ENCODE measurements at places on chromosomes 11 and 22.
A peak's percentile ranks its signal among the peaks of the same experiment; 100 is the strongest.

GRCh38 chr11:119721129-119722120 lies 7.6 kb downstream of the NECTIN1 start:
- no peak for DNase-seq

DNA sequence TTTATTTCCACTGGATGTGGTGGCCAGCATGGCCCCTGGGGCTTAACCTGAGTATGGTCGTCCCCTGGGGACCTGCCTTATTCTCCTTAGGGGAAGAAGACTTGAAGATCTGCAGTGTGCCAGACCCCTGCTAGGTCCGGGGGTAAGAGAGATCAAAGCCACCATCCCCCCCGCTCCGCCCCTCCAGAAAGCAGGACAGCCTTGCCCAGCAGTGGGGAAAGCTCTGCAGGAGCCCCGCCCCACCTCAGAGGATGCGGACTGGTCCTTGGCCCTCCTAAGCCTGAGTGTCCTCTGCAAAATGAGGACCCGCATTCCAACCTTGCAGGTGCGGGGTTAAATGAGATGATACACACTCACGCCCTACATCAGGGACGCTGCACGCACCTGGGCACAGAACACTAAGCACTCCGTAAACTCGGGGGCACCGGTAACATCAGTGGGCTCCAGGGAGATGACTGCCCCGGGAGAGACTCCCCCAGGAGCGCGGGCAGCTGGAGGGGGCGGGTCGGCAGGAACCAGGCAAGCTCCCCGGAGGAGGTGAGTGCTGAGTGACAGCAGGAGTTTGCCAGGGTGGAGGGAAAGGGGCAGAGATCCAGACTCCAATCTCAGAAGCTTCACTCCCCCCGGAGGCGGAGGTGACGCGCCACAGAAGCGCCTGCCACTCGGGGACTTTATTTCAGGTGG lies 564 bp upstream of the ANO1 start:
- DNase-seq = no peak

DNA sequence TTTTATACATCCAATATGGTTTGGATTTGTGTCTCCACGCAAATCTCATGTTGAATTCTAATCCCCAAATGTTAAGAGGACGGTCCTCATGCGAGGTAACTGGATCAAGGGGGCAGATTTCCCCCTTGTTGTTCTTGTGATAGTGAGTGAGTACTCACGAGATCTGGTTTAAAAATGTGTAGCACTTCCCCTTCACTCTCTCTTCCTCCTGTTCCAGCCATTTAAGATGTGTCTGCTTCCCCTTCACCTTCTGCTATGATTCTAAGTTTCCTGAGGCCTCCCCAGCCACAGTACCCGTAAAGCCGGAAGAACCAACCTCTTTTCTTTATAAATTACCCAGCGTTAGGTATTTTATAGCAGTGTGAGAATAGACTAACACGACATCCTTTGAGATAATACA lies 98.6 kb downstream of the TTC28 start:
- no peak for DNase-seq

DNA sequence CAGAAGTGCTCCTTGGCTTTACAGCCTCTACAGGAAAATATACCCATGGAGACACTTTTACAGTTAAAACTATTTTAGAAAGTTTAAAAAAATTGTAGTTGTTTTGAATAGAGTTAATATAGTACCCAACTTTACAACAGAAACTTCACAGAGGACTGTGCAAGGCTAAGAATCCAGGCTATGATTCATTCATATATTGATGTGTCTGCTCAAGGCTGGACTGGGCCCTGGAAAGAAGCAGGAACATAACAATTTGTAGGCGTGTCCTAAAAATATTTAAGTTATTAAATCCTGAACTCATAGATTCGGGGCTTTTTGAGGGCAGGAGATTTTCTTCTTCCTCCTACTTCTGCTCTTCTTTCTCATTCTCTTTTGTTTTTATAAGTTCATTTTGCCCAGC lies 291.5 kb upstream of the CCDC179 start:
- DNase-seq = no peak

- DNase-seq = no peak
Measured at GRCh38 chr11:74633406-74634393, 41.3 kb downstream of the POLD3 start.

DNA sequence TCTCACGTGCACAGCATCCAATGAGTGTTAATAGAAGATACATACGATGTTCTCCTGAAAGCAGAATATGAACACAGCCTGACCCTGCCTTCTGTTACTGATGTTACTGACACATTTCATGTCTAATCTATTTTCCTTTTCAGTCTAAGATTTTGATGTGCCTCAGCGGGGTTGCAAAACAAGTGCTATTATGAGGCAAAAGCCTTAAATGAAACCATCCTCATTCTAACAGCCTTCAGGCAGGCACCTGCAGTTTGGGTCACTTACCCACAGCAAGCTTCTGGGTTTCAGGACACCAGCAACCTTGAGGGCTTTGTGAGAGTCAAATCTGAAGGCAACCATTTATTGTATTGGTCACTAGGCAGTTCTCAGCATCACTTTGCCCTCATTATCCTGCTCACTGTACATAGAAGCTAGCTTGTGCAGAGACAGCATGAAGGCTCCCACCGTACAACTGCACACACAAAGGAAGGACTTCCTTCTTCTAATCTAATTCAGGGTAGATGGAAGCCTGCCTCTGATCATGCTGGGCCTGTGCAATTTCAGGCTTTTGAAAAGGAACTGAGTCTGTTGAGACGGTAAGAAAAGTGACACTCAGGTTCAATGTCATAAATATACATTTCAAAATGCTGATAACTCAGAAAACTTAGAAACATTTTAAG lies 183.2 kb upstream of the PITPNB start:
- no peak for DNase-seq

DNA sequence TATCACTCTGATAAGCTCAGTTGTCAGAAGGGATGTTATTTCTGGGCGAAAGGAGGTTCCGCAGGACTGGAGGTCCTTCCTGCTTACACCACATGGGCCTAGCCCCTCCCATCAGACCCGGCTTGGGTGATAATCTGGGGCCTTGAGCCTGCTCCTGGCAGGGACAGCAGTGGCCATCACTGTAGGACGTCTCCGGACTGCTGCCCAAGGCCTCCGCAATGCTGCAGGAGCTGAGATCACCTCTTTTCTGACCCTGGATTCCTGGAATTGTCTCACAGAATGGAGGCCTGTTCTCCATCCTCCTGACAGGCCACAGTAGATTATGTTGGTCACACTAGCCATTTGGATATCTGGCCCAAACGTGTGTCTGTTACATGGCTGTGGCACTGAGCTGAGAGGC lies 9.2 kb upstream of the BIK start:
- DNase-seq = no peak

- DNase-seq = no peak
Measured at GRCh38 chr11:92830377-92831155, 138.9 kb upstream of the MTNR1B start.

GRCh38 chr11:118102721-118103261 lies 16.0 kb upstream of the SMIM35 start:
- DNase-seq = no peak

- DNase-seq = no peak
Measured at GRCh38 chr11:66883016-66883965, 26.4 kb downstream of the LRFN4 start.

GRCh38 chr11:48031602-48032001 lies 51.2 kb downstream of the PTPRJ start:
- DNase-seq = no peak

DNA sequence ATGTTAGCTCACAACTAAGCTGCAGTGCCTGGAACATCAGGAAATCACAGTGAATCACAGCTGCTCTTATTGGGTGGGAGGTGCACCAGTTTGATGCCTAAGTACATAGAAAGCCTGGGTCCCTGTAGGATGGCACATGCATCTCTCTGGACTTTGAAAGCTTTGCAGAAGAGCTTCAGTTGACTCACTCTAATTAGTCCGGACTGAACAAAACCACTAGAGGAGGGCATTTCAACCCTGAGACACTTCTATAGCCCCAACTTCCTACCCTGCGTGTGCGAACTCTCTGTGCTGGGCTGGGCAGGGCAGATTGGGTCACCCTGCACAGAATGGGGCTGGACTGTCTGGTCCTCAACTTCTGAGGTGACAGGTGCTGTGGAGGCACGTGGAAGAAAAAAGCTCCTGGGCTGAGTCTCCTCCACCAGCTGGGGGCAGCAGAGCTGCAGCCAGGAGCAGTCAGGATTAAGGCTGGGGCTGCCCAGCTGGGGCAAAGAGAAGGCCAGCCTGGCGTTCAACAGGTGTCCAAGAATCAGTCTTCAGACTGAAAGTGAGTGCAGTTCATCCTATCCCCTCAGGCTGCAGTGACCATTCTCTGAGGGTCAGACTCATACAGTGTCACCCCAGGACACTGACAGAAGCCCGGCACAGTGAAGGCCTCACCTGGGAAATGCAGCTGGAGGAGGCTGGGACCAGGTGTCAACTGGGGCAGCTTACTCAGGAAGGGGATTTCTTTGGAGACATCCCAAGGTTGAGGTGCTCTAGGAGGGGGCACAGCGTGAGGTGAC lies 22.1 kb downstream of the GGTLC2 start:
- no peak for DNase-seq

GRCh38 chr11:46367244-46367915 lies 14.1 kb upstream of the MDK start:
- no peak for DNase-seq

- no peak for DNase-seq
Measured at GRCh38 chr11:30983143-30983542, 386.4 kb downstream of the DCDC1 start.

GRCh38 chr22:41252365-41252764 lies 11.6 kb upstream of the CHADL start:
- no peak for DNase-seq

DNA sequence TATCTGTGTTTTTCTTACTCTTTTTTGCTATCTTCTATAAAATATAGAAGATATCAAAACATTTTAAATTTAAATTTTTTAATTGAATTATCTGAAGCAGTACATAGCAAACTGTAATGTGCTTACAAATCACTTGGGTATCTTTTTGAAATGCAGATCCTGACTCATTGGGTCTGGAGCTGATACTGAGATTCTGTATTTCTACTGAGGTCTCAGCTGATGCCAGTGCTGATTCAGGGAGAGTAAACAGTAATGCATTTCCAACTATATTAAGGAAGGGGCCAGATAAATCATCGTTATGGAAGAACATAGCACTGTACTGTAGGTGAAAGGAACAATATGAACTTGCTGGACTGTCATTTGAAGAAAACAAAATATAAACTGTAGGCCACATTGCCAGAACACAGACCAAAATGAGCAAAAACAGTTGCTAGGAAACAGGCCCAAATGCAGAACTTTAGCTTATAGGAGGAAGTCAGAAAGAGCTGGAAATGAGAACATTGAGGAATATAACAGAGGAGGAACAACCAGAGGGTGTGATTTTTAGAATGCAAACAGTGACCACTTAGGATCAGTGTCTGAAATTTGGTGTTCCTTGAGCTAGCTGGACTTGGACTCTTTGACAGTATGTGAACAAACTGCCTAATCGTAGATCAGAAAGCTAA lies 3.3 kb downstream of the ARL14EP start:
- DNase-seq = no peak

DNA sequence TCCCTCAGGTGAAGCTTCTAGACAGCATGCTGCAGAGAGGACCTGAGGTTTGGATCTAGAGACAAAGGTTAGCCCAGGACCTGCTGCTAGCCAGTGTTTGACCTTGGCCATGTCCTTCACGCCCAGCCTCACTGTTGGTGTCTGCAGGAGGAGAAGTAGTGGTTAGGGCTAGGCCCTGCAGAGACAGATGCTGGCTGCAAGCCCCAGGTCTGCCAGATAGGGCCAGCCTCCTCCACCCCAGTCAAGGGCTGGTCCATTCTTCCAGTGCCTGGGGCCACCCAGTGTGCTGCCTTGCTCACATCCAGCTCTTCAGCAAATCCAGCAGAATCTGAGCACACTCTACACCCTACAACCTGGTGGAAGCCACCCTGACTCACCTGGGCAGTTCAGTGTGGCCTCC lies 21.5 kb upstream of the MIEF1 start:
- no peak for DNase-seq

GRCh38 chr11:118436639-118437207 lies 431 bp downstream of the KMT2A start:
- DNase-seq = no peak

DNA sequence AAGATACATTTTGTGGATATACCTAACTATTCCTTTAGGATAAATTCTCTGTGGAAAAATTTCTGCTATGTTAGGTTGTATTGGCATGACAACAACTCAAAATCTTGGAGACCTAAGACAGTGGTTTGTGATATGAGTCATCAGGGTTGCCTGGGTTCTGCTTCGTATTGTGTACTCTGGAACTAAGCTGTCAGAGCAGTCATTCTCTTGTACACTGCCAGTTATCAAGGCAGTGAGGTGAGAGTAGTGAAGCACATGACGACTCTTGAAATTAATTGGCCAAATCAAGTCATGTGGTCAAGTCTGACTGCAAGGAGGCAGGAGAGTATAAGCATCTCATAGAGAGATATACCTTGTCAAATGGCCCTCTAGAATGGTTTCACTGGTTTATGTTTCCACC lies 104.4 kb downstream of the FANCF start:
- DNase-seq = no peak

DNA sequence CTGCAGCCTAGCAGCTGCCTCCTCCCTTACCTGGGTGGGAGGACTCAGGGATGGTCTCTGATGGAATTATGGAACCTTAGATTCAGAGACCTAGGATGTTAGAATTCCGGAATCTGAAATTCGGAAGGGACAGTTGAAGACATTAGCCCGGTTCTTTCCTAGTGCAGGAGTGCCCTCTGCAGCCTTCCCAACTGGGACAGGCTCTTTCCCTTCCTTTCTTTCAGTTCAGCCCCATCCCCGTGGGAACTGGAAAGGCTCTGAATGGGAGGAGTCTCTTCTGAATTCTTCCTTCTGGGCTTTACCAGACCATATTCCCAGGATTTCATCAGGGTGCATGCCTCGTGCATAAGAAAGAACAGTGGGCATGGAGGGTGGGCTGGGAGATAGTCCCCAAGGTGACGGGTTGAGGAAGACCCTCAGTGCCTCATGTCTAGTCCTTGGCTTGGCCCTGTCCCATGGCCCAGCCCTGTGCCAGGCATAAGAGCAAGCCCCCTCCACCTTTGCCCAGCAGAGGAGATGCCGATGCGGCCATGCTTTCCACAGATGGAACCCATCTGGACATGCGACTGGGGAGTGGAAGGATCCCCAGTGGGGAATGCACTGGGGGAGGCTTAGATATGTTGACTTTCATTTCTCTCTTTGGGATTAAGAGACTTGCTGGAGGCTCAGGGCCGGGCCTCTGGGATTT lies 14.4 kb downstream of the DNAJB13 start:
- DNase-seq = no peak

GRCh38 chr11:128488471-128488870 lies 98.9 kb downstream of the ETS1 start:
- peak; percentile 49 for DNase-seq

DNA sequence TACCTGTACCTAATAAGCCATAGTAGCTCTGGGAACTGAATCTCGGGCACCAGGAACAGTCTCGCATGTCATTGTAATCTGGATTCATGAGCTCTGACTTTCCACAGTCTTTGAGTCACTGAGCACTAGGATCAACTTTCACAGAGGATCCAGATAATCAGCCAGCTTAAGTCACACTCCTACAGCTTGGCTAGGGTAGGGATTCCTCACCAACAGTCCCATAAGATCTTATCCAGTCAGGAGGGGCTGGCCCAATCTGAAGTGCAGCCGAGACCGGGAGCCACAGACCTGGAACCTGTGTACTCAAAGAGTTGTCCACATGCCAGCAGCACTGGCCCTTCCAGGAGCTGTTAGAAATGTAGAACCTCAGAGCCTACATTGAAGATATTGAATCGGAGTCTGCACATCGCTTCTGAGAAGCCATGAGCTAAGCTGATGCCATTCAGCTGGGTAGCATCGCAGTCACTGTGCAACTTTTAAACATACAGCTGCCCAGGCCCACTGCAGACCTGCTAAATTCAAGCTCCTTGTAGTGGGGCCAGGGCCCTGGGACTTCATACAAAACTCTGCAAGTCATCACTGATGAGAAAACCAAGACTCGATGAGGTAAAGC lies 538.8 kb upstream of the B3GAT1 start:
- no peak for DNase-seq
